ENCODE measurements at places on chromosomes 6 and 20.
A peak's percentile ranks its signal among the peaks of the same experiment; 100 is the strongest.

DNA sequence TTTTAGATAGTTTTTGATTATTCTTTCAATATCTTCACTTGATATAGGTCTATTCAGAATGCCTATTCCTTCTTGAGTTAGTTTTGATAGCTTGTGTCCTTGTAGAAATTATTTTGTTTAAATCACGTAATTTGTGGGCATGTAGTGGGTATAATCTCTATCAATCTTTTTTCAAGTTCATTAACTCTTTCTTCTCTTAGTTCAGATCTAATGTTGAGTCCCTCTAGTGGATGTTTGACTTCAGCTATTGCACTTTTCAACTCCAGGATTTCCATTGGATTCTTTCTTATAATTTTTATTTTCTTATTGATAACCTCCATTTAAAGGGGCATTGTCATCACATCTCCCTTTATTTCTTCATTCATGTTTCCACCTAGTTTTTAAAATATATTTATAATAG lies 135.6 kb downstream of the COL12A1 start:
- DNase-seq: no peak

DNA sequence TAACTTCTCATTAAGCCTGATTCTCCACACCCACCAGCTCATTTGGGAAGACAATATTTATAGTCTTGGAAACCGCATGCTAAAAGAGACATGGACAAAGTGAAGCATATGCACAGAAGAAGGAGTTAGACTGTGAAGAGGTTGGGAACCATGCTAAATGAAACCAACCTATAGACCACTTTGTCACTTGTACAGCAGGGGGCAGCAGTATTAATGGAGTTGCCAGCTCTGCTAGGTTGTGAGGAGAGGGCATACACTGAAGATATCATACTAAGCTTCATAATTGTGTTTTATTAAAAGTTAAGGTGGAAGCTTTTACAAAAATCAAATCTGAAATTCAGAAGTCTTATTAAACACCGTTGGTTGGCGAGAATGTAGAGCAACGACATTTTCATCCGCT lies 38.3 kb upstream of the HMGCLL1 start:
- no peak for DNase-seq

DNA sequence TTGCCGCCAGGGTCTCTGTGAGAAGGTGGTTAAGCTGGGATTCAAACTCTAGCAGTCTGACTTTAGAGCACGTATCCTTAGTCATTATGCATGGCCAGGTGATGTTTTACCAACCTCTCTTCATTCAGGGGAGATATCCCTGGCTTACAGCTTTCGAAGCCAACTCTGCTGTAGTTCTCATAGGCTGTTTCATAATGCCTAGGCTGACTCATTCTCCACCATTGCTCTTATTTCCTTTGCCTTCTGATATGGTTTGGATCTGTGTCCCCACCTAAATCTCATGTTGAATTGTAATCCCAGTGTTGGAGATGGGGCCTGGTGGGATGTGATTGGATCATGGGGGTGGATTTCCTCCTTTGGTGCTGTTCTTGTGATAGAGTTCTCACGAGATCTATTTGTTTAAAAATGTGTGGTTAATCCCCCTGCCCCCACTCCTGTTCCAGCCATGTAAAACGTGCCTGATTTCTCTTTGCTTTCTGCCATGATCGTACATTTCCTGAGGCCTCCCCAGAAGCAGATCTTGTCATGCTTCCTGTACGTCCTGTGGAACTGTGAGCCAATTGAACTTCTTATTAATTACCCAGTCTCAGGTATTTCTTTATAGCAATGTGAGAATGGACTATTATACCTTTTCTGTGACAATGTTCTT lies 94.6 kb upstream of the MAN1A1 start:
- DNase-seq: no peak

DNA sequence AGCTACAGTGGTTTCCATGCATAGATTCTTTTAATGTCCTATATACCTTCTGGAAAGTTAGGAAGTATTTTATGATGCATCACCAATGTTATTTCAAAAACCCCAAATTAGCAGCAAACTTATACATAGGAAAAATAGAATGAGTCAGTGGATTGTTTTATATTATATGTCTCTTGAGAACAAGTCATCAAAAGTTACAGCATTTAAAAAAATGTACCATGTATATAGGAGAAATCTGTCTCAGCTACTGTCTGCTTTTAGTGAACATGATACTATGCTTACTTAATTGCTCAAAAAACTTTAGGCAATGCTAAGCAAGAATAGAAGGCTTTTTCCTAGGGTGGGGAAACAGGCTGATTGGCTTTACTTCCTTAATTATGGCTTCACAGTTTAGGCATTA lies 365.3 kb downstream of the SAMD5 start:
- no peak for DNase-seq

- no peak for DNase-seq
Observed at GRCh38 chr6:113660819-113661218, 196.3 kb upstream of the MARCKS start.

DNA sequence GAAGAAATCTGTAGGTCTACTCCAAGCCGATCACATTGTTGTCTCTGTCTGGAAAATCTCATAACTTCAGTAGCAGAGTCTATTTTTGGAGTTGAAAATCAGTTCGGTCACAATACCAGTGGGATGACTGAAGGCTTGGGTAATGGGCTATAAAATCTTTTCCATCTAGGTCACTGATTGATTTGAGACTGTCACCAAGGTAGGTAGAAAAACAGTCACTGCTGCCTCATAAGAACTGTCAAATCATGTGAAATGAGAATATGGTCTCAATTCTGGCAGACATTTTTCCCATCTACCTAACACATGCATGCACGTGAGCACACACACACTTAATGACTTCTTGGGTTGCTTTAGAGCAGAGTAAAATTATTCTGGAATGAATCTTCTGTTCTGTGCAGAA lies 1162.8 kb upstream of the CITED2 start:
- DNase-seq: no peak

DNA sequence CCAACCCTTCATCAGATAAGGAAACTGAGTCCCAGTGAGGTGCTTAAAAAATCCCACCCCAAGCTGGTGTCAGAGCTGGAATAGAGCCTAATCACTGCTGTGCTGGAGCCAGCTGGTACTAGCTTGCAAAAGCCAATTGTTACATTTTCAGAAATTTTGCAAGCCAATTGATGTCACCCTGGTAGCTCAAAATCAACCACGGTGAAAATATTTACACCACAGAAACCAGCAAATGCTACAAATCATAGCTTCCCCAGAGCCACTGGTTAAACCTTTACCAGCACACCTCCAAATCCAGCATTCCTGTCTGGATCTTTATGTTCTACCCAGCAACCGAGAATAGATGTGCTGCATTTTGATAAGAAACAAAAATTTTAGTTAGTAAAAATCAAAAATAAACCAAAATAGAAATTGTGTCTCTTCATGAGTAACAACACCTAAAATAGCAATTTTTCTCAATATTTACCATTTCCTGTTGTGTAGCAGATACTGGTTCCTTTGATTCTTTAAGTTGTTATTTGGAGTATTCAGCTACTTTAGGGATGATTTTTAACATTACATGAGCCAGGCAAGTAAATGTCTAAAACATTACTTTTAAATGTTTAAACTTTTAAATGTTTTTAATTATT lies 7.2 kb upstream of the LCA5 start:
- no peak for DNase-seq

- no peak for DNase-seq
Observed at GRCh38 chr20:36478137-36478905, 63.0 kb upstream of the MYL9 start.

DNA sequence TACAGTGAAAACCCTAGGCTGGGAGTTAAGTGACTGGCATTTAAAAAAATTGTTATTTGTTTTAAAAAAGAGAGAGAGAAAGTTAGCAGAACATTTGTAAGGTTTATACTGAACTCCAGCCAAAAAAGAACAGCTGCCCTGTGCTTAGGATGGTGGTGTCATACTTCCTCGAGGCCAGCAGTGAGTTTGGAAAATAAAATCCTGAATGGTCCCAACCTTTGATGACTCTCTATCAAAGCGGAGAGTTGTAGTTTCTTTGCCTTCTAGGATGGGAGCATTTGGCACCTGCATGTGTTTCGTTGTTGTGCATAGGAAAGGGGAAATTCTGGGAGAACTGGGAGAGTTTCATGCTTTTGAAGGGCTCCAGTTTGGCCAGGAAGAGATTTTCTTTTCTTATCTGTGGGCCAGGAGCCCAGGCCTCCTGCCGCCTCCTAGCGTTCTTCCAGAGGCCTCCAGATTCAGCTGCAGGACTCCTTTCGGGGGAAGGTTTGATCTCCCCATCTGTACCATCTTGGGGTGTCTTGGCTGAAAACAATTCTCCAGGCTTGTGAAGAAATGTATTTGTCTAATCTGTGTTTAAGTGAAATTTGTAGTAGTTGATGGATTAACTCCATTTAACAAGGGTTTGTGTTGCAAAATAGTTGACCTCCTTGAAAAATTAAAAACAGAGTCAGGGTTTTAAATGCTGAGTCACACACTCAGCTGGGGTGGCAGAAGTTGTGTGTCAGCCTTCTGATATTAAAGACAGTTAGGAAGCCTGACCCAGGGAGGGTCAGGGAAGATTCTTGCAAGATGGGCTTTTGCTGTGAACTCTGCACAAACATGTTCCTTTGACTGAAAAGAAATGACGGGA lies 63.4 kb downstream of the TXNDC5 start:
- DNase-seq: no peak

DNA sequence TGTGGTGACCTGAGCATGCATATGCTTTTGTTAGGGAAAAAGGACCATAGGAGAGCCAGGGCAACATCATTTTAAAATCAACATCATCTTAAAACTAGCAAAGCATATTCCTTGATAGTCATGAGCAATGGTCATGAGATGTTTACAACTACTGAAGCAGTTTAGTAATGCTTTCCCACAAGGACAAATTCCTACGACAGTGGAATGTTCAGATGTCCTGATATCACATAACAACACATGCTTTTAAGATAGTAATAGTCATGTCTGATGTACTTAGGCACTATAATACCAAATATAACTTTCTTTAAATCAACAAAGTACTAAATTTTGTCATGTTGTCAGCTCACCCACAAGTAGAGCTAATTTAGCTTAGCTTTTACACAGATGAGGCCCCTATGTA lies 370.3 kb downstream of the HTR1B start:
- DNase-seq: no peak

DNA sequence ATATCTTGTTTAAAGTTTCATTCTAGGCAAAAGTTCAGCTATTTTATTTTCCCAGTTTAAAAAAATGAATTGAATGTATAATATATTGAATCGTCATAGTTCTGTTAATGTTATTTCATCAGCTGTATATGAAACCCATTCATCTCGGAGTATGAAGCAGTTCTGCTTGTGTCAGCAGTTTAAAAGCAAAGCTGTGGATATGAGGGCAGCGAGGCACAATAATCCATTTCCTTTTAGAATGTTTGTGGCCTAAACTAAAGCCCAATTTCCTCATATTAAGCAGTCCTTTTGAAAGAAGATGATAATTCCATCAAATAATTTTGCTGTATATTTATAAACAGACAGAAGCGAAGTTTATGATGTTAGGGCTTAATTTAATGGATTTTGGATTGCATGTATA lies 300.1 kb downstream of the SAMD5 start:
- DNase-seq: no peak

DNA sequence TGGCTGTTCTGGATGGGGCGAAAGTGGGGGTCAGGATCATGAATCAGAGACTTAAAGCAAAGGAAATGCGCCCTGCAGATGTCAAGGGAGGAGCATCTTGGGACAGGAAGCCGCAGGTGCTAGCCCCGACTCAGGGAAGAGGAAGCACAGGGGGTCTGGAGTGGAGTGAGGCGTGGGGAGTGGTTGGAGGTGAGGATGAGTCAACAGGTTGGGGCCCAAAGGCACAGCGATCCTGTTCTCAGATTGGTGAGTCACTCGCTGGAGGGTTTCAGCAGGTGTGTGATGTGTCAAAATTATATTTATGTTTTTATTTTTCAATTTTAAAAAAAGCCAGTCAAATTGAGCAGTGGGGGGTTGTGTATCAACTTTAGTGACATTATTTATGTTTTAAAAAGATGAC lies 19.0 kb downstream of the PACSIN1 start:
- DNase-seq: peak; percentile 67

DNA sequence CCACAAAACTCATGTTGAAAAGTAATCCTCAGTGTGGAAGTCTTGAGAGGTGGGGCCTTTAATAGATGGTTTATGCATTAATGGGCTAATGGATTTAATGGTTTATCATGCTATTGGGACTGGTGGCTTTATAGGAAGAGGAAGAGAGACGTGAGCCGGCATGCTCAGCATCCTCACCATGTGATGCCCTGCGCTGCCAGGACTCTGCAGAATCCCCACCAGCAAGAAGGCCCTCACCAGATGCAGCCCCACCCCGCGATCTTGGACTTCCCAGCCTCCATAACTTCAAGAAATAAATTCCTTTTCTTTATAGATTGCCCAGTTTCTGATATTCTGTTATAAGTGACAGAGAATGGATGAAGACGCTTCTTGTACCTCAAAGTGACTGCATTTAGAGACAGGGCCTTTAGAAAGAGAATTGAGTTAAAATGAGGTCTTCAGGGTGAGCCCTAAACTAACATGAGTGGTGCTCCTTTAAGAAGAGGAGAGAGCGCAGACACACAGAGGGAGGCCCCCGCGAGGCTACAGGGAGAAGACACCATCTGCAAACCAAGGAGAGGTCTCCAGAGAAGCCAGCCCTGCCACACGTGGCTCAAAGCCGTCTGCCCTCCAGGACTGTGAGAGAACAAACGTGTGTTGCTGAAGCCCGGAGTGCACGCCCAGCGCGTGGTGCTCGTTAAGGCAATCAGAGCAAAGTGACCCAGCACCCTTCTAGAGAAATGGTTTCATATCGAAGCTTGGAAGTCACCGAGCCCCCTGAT lies 56.9 kb downstream of the IRF4 start:
- DNase-seq: no peak

- no peak for DNase-seq
Observed at GRCh38 chr6:125859727-125860126, 69.0 kb downstream of the NCOA7 start.

- no peak for DNase-seq
Observed at GRCh38 chr6:53924821-53925422, 130.1 kb downstream of the LRRC1 start.

- DNase-seq: no peak
Observed at GRCh38 chr6:32146287-32146686, 5.5 kb downstream of the PRRT1 start.

GRCh38 chr6:18861204-18861603 lies 474.1 kb downstream of the RNF144B start:
- no peak for DNase-seq

DNA sequence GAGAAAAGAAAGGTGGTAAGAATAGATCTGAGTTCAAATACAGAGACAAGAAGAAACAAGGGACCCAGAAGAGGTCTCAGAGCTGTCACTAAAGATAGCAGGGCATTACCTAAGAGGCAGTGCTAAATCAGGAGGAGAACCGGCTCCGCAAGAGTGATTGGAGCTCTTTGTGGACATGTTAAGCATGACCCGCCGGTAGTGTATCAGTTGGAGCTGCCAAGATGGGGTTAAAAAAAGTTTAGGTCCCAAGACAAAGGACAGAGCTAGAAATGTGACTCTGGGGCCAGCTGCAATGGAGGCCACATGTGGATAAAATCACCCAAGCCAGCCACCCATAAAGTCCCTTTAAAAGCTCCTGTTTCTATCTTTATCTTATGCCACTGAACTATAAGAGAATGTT lies 93.4 kb downstream of the MBOAT1 start:
- DNase-seq: no peak

DNA sequence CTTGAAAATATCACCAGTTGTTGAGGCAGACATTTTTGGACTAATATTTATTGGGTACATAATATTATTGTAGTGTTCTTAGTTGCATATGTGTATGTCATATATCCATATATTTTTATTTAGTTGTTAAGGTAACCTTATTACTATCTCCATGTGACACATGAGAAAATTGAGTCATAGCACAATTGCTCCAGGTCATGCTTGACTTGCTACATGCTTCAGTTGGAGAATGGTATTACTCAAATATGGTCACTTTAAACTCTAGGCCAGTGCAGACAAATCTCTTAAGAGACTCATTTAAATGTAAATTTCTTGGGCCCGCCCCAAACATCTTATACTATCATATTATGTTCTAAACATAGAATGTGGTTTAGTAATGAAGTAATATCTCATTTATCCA lies 246.1 kb downstream of the RIMS1 start:
- DNase-seq: no peak
